ENCODE measurements at places on chromosomes 1 and 21. TPM values are rescaled to one million over a fixed set of nuclear protein-coding genes. Genes with fewer than 3 reads are reported as not detected.

DNA sequence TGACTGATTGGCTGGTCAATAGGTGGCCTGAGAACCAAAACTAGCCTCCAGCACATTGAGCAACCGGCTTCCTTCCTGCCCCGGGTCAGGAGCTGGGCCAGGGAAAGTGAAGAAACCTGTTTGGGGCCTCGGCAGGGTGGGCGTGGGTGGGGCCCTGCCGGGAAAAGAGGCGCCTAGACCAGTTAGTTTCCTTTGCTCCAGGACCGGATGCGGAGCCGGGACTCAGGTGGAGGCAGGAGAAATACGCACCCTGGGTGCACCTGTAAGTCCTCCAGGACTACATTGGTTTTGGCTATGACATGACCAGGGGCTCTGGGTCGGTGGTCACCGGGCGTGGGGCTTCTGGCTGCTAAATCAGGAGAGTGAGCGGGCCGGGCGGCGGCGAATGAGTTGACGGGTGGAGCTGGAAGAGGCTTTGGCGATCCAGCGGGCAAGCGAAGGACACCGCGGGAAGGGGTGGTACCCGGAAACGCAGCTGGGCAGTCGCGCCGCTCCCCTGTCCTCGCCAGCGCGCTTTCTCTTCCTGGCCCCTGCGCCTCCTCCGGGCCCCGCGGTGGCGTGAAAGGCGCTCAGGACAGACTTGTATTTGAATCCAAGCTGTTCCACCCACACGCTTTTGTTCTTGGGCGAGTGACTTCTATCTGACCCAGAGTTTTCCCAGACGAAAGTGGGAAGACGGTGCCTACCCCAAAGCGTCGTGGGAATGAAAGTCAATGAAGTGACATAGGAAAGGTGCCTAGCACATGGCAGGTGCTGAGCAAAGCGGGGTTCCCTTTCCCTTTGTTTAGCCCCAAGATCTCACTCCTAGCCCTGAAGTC is 30.6 kb upstream of the JUN start:
- no peak overlapping the region for H3K27ac ChIP-seq
- peaks cover 46% of the 10 kb centered on the region for H3K4me1 ChIP-seq
- peaks cover 1% of the 10 kb centered on the region for H3K27me3 ChIP-seq
- peak overlapping the region; percentile 45 for H3K4me3 ChIP-seq
- DNase-seq = no peak

DNA sequence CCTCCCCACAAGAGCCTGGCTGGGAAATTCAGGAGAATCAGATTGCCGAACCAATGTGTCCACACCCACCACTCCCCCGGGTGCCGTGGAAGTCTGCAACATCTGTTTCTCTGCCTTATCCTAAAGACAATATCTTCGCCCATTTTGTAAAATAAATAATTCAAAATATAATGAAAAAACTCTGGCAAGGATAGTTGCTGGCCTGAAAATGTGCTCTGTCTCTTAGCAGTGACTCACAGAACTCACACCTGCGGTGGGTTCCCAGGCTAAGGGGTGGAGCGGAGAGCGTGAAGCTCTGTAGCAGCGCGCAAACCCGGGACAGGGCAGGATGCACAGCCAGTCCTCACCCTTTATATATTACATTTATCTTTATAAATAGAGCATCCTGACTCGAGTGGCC is 99.9 kb downstream of the COLGALT2 start:
- no peak overlapping the region for H3K27ac ChIP-seq
- peaks cover 4% of the 10 kb centered on the region for H3K27me3 ChIP-seq
- no peaks in the 10 kb centered on the region for H3K36me3 ChIP-seq
- H3K4me3 ChIP-seq = no peak overlapping the region
- DNase-seq = no peak

- peaks cover 21% of the 10 kb centered on the region for H3K4me1 ChIP-seq
- H3K27me3 ChIP-seq = no peaks in the 10 kb centered on the region
- no peaks in the 10 kb centered on the region for H3K36me3 ChIP-seq
- DNase-seq = no peak
- no peak overlapping the region for H3K27ac ChIP-seq
Observed at GRCh38 chr1:40625076-40625475, 40.4 kb downstream of the RIMS3 start.

DNA sequence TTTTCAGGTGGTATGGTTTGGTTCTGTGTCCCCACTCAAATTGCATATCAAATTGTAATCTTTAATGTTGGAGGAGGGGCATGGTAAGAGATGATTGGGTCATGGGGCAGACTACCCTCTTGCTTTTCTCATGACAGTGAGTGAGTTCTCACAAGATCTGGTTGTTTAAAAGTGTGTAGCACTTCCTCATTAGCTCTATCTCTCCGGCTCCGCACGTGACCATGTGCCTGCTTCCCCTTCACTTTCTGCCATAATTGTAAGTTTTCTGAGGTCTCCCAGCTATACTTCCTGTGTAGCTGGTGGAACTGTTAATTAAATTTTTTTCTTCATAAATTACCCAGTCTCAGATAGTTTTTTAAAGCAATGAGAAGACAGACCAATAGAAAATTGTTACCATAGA is 843.2 kb downstream of the AMY1C start:
- DNase-seq = no peak
- H3K36me3 ChIP-seq = no peaks in the 10 kb centered on the region
- H3K27ac ChIP-seq = no peak overlapping the region
- no peaks in the 10 kb centered on the region for H3K4me1 ChIP-seq
- no peaks in the 10 kb centered on the region for H3K27me3 ChIP-seq

GRCh38 chr1:11719313-11720032 is 16.5 kb upstream of the AGTRAP start:
- peak overlapping the region; percentile 56 for H3K4me3 ChIP-seq
- peak overlapping the region; percentile 85 for H3K27ac ChIP-seq
- peaks cover 19% of the 10 kb centered on the region for H3K4me1 ChIP-seq

DNA sequence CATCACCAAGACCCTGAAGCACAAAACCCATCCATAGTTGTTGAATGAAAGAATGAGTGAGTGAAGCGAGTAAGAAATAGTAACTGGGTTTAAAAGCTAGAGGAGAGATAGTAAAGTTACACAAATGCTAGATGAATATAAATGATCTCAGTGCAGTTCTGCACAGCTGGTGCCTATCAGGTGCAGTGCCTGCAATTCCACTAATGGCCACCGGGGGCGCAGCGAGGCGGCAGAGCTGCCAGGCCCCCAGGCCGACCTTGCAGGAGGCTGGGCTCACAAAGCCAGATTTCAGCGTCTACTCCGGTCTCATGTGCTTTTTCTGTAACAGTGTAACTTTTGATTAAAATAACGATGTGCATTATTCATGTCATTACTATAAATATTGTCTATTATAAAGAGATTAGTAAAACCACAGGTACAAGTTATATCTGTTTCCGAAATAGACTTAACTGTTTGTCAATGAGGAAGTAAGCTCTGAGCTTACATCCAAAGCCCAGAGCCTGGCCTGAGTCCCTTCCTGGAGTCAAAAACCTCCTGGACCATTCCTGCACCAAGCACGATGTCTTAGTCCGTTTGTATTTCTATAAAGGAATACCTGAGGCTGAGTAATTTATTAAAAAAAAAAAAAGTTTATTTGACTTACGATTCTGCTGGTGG is 477.6 kb downstream of the NPHP4 start:
- no peak overlapping the region for H3K27ac ChIP-seq
- no peaks in the 10 kb centered on the region for H3K4me1 ChIP-seq
- no peak overlapping the region for H3K4me3 ChIP-seq
- no peaks in the 10 kb centered on the region for H3K36me3 ChIP-seq
- H3K27me3 ChIP-seq = peaks cover 9% of the 10 kb centered on the region

GRCh38 chr1:71269179-71269578 is 188.3 kb upstream of the ZRANB2 start:
- H3K4me1 ChIP-seq = no peaks in the 10 kb centered on the region
- no peaks in the 10 kb centered on the region for H3K36me3 ChIP-seq
- no peak for DNase-seq
- H3K27me3 ChIP-seq = no peaks in the 10 kb centered on the region

DNA sequence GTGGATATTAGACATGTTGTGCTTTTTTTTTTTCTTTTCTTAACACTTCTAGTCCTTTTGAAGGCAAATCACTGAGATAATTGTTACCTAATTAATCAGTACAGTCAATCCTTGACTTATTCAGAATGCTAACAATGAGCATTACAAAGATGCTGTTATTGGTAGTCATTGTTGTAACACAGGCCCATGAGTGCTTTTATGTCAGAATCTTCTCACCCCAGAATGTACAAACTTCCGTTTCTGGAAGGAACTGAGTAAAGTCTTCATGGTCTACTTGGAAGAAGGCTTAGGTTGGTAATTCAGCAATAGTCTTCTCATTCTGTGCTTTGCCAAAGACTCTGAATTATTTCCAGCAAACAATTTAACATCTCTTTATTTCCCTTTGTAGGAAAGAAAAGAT is 3.1 kb downstream of the KCNK1 start:
- DNase-seq = no peak
- peaks cover 30% of the 10 kb centered on the region for H3K27me3 ChIP-seq
- no peak overlapping the region for H3K27ac ChIP-seq
- H3K36me3 ChIP-seq = peaks cover 32% of the 10 kb centered on the region
- peaks cover 47% of the 10 kb centered on the region for H3K4me1 ChIP-seq

DNA sequence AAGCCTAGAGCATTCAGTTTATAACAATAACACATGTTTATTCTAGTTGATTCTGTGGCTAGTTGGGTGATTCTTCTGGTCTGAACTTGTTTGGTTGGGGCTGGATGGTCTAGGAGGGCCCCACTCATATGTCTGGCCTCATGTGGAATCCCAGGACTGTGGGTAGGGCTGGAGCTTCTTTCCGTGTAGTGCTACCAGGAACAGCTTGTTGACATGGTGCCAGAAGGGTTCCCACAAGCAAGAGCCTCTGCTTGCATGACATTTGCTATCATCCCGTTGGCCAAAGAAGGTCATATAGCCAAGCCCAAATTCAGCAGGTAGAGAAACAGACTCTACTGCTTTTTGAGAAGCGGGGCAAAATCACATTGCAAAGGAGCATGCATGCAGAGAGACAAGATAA is 67.6 kb upstream of the PPP2R5A start:
- peaks cover 4% of the 10 kb centered on the region for H3K27me3 ChIP-seq
- no peaks in the 10 kb centered on the region for H3K36me3 ChIP-seq
- H3K4me1 ChIP-seq = peaks cover 20% of the 10 kb centered on the region
- no peak for DNase-seq
- no peak overlapping the region for H3K4me3 ChIP-seq
- no peak overlapping the region for H3K27ac ChIP-seq

DNA sequence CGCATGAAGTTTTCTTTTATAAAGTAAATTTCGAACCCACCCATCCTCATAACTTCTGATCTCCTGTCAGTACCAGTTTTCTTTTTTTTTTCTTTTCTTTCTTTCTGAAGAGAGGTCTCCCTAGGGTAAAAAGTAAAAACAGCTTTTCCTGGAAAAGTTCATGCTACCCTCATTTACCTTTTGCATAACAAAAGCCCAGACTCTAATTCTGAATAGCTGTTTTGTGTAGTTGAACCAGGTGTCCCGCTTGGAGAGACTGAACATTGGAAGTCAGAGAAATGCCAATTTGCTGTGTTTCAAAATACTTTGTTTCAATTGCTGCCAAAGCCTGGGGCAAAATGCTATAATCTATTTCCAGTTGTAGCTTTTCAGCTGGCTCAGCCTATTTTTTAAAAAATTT is 113.7 kb upstream of the RUNX1 start:
- no peaks in the 10 kb centered on the region for H3K36me3 ChIP-seq
- H3K4me1 ChIP-seq = no peaks in the 10 kb centered on the region
- no peaks in the 10 kb centered on the region for H3K27me3 ChIP-seq
- no peak overlapping the region for H3K27ac ChIP-seq
- no peak overlapping the region for H3K4me3 ChIP-seq
- DNase-seq = no peak

DNA sequence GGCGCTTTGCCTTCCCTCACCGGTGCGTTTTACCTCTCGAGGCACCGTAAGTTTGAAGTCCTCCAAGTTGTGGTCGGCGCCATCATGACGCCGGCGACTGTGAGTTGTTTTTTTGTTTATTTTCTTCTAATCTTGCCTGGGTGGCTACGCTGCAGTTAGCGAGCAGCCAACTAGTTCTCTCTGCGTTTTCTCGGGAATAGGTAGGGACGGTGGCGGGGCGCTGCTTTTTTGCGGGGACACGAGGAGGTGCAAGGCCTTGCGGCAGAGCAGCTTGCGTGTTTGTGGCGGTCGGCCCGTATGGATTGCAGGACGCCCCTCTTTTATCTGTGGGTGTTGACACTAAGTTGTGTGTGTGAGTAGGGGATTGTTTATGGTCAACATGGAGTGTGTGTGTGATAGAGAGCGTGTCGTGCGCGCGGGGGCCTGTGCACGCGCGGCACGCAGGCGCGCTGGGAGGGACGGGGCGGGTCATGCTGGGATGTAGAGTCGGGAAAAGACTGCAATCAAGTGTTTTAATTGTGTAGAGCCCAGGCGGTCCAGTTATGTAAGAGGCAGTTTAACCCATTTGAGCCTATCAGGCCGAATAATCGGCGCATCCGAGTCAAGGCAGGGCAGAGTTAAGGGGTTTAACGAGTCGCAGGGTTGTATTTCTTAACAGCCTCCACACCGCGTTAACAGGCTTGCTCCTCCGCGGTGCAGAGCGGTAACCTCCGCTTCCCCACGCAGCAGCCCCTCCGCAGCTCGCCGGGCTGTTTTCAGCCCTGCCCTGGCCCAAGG is 1.2 kb upstream of the NEGR1 start:
- peaks cover 20% of the 10 kb centered on the region for H3K27me3 ChIP-seq
- no peaks in the 10 kb centered on the region for H3K36me3 ChIP-seq
- H3K4me1 ChIP-seq = peaks cover 13% of the 10 kb centered on the region
- peak; percentile 16 for DNase-seq

GRCh38 chr1:203465146-203465798 is 10.3 kb upstream of the PRELP start:
- no peak overlapping the region for H3K27ac ChIP-seq
- H3K4me3 ChIP-seq = no peak overlapping the region
- H3K36me3 ChIP-seq = no peaks in the 10 kb centered on the region
- no peaks in the 10 kb centered on the region for H3K4me1 ChIP-seq
- peaks cover 35% of the 10 kb centered on the region for H3K27me3 ChIP-seq
- DNase-seq = no peak

DNA sequence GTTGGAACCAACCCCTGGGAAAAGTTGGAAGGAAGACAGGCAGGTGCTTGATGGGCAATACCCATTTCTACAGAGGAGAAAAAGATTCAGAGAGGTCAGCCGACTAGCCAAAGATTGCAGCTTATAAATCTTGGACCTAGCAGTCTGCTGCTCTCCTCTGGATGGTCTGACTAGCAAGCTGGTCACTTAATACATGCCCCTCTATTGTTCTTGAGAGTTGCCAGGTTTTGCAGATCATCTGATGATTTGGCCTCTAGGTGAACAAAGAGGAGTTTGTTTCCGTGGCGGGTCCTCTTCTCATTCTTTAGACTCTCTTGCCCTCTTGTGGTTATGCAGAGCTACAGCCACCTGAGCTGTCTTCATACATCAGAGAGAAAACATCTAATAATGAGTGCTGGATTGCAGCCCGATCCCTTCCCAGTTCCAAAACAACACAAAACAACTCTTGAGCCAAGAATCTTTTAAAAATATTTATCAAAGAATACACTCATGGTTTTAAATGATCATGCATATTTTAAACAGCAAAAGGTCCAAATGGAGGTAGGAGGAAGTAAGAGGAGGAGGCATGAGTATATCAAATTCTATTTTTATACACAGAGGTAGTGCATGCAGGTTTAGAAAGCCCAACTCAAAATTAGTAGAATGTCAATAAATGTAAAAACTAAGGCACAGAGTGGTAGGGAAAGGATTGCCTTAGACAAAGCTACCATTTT is 115.7 kb downstream of the SLC30A10 start:
- H3K27ac ChIP-seq = no peak overlapping the region
- H3K4me3 ChIP-seq = no peak overlapping the region
- H3K4me1 ChIP-seq = no peaks in the 10 kb centered on the region
- no peak for DNase-seq

Gene ZMYND12
- 0.96 TPM for total RNA-seq

Gene KCNJ10
- not detected for total RNA-seq

Gene MFAP2
- 0.25 TPM for total RNA-seq

Gene PPT1
- total RNA-seq = 76.9 TPM

Gene HAPLN2
- not detected for total RNA-seq
